ENCODE measurements at places on chromosomes 7 and 10. TPM values are rescaled to one million over a fixed set of nuclear protein-coding genes. Genes with fewer than 3 reads are reported as not detected.

DNA sequence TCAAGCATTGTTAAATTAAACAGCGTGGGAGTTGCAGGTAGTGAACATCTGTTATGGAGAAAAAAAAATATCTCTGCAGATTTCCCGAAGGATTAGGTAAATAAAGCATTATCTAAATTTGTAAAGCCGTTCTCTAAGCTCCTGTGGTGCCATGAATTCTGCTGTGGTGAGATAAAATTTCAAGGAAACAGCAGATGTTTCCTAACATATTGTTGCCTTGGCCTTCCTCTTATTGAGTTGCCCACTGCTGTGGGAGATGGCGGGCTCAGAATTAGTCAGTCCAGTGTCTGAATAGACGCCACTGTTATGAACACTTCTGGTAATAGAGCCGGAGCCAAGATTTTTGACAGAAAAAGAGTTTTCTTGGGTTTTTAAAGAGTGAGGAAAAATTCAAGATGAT lies 82.6 kb upstream of the ELMO1 start:
- DNase-seq = no peak

GRCh38 chr10:114042895-114043531 lies 653 bp upstream of the ADRB1 start:
- no peak for DNase-seq

DNA sequence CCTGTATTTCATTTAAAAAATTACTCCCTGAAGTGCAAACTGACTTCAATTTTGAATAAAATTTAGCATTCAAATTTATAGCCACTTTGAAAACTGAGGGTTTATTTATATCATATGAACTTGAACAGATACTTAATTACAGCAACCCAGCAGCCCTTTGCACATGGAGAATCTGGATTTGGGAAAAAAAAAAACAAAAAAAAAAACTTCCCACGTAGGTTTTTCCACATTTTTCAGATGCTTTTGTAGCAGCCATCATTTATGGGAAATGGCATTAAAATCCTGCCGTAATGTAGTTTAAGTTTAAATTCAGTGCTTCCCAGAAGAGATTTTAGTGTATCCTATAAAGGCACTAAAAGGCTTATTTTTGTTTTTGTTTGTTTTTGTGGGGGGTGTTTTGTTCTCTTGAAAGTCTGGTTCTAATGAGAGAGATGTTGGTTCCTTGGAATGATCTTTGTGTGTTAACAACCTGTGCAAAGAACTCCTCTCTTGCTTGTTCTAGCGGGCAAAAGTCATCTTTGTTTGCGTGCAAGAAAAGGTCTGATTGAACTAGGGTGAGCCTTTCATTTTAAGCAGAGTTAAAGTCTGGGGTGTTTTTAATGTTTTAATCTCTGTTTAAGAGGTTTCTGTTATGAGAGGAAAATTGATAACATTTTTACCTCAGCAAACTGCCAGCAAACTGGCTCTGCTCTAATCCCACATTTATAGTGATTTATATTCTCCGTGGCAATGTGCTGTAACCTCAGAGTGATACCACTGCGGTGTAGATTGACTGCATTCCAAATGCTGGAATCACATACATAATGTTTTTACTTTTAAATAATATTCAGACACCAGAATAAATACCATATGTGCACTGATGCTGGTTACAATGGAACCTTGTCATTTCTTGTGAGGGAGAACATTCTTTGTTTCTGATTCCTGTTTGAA lies 105.5 kb downstream of the WNT2 start:
- no peak for DNase-seq

GRCh38 chr7:132410385-132410784 lies 165.9 kb downstream of the PLXNA4 start:
- no peak for DNase-seq

- no peak for DNase-seq
These were observed 168.3 kb downstream of the CPED1 start for GRCh38 chr7:121156825-121157224.

- DNase-seq = no peak
These were observed 750 bp upstream of the CDK14 start for GRCh38 chr7:90595342-90595800.

- no peak for DNase-seq
These were observed 42.8 kb upstream of the DNAAF5 start for GRCh38 chr7:683526-684205.

DNA sequence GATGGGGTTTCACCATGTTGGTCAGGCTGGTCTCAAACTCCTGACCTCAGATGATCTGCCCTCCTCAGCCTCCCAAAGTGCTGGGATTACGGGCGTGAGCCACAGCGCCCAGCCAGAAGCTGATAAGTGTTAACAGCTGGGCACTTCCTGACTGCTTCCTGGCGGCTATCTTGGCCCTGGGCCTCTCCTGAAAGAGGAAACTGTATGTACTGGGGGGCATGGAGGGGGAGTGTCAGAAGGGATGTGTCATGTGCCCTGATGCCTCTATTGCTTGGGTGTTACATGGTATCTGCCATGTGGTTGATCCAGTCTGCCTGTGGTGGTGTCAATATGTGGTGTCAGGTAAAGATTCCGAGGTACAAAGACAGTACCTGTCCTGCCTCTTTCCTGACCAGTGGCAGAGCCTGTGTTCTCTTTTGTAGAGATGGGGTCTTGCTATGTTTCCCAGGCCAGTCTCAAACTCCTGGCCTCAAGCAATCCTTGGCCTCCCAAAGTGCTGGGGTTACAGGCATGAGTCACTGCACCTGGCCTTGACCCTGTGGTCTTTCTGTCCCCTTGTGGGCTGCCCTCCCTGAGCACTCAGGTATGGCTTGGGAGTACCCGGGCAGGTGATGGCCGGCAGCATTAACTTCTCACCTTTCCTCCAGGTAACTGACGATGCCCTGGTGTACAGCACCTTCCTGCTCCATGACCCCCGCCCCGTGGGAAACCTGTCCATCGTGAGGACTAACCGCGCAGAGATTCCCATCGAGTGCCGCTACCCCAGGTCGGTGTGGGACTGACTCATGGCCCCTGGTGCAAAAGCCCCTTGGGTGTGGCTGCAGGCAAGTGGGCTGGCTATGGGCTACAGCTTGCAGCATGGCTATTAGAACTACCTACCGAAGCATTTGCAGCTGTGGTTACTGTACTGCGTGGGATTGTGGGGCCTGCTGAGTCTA lies 4.4 kb downstream of the ZP3 start:
- no peak for DNase-seq

- DNase-seq = no peak
These were observed 38.9 kb downstream of the ANKMY2 start for GRCh38 chr7:16606704-16607103.

DNA sequence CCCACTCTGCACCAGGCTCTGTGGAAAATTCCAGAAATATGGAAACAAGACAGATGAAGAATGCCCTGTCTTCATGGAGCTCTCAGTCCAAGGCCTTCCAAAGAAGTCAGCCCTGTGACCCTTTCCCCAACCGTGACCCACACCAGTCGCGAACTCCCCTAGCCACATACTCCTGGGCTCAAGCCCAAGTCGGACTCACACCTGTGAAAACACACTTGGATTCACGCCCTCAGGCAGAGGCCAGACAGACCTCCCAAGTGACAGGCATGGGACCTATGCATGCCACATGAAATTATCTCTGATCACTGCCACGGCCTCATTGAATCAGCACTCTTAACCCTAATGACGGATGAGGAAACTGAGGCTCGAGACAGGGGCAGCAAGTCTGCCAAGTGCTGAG lies 42.5 kb downstream of the ZCCHC24 start:
- DNase-seq = no peak

DNA sequence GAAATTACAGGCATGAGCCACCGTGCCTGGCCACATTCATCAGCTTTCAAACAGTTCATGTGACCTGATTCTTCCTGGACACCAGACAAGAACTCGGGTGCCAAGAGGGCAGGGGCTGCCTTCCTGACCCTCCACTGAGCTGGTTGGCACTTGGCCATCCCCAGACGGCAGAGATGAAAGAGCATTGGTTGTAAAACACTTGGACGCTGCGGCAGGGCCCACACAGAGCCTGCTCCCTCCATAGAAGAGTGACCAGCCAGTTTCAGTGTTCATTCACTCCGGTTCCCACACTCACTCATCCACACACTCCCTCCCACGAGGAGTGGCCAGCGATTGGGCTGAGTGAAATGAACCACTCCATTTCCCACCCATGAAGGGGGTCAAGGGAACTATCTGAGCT lies 112.3 kb downstream of the ITGB8 start:
- DNase-seq = no peak

- no peak for DNase-seq
These were observed 62.3 kb downstream of the TFPI2 start for GRCh38 chr7:93828260-93828659.

GRCh38 chr7:31890198-31890597 lies 180.0 kb downstream of the PDE1C start:
- DNase-seq = peak; percentile 43

DNA sequence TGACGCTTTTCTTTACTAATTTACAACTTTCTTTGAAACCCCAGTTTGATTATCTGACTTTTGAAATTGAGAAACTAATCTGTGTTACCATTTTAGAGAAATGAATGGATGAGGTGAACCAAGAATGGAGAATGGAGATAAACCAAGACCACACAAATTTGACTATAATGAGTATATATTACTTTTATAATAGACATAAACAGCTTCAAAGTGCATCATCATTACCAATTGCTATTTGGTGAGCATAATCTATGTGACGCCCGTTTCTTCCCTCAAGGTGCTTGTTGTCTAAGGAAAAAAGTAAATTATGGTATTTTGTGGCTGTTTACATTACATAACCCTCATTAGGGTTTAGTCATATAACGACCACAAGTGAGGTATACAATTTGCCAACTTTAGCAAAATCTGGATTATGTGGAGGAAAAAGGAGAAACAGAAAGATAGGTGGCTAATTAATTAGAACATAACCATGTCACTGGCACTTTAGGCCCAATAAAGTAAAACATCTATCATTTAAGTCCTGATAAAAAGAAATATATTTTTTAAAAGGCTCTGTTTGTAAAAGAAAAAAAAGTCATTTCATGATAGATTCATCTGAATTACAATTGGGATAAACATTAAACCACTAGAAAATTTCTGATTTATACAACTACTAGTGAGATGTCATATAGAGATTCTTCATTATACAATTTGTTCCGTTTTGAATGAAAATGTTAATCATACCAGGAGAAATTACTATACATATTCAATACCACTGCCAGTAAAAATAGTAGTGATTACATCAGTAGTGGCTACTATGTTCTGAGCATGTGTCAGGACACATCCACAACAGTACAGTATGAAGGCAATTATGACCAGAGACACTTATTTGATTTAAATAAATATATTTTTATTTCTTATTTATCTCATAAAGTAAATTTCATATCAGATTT lies 118.2 kb upstream of the FAM133B start:
- DNase-seq = no peak

- DNase-seq = peak; percentile 51
These were observed 37.0 kb upstream of the LRRC17 start for GRCh38 chr7:102875700-102876295.

- DNase-seq = no peak
These were observed 6.9 kb downstream of the ZNF777 start for GRCh38 chr7:149454006-149454405.

- peak; percentile 17 for DNase-seq
These were observed 30.5 kb downstream of the JAKMIP3 start for GRCh38 chr10:132096223-132096622.

DNA sequence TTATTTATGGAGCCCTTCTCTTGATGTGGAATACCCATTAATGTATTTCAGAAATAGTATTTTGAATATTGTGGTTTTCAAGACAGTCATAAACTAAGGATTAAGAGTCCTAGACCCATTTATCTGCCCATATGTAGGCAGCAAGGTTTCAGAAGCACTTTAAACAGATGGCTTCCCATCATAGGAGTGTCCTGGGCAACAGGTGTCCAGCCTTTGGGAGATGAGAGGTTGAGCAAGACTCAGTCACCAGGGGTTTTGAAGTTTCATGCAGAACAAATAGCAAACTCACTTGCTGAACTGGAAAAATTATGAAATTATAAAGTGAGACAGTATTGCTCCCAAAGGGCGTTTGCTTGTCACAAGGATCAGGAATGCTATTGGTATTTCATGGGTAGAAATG lies 192.9 kb upstream of the CSTF2T start:
- DNase-seq = no peak

DNA sequence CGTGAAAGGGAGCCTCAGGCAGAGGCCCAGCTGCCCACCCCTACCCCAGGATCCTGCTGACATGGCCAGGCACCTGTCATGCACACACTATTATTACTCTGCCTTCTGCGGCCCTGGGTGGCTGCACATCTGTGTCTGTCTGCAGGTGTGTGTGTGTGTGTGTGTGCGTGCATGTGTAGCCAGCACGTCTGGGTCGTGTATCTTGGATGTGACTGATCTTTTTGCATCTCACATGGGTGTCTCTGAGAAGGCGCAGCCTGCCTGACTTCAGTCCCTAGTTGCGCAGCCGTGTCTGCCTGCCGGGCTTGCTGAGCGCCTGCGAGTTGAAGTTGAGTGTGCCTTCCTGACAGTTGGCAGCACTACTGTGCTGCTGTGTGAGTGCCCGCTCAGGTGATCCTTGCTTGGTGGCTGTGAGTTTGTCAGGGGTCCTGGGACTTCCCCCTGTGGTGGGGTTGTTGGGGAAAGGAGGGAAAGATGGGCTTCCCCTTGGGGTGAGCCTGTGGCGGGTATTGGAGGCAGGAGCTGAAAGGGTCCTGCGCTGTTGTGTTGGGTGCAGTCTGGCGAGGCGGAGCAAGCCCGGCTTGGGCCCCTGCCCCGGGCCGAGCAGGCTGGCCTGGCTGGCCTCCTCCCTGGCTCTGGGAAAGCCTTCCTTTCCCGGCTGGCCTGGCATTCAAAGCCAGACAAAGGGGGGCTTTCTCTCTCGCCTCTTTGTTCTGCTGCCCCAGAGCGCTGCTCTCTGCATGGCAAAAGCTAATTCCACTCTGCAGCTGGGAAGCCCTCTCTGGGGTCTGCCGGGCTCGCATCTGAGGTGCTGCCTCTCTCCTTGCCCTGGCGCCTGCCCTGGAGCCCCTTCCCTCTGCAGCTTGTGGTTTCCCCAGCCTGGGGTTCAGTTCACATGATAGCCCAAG lies 4.9 kb downstream of the TRIM8 start:
- no peak for DNase-seq

DNA sequence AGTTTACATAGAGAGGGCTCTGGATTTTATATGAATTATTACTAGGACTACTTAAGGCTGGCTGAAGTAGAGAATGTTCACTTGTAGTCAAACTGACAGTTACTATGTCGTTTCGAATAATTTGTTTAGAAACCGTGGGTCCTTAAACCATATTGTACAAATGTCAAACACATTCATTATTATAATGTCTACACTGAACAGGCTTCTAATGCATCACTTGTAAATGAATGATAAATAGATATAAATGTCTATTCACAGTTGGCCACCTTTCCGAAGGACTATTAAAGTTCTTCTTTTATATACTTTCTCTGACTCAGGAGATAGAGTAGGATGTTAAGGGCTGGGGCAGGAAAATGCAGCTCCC lies 95.3 kb downstream of the SEMA3D start:
- DNase-seq = no peak

- peak; percentile 25 for DNase-seq
These were observed 442.6 kb upstream of the IGFBP3 start for GRCh38 chr7:46363688-46364087.

TMEM213 gene
- 0.12 TPM for total RNA-seq

SCART1 gene
- total RNA-seq = 3.6 TPM

PRSS1 gene
- 30.7 TPM for total RNA-seq

KEL gene
- total RNA-seq = 0.17 TPM

ZNRF2 gene
- 32.8 TPM for total RNA-seq

CYP2E1 gene
- total RNA-seq = 4.7 TPM

NCAPG2 gene
- total RNA-seq = 7.5 TPM

CCL26 gene
- total RNA-seq = 0.89 TPM

CRPPA gene
- total RNA-seq = 3.3 TPM

FAM25C gene
- total RNA-seq = not detected

ZNF804B gene
- total RNA-seq = not detected
